ENCODE measurements at places on chromosomes 13 and 19. TPM values are rescaled to one million over a fixed set of nuclear protein-coding genes. Genes with fewer than 3 reads are reported as not detected.

- DNase-seq = no peak
Observed at GRCh38 chr13:79973533-79973963, 367.4 kb downstream of the SPRY2 start.

DNA sequence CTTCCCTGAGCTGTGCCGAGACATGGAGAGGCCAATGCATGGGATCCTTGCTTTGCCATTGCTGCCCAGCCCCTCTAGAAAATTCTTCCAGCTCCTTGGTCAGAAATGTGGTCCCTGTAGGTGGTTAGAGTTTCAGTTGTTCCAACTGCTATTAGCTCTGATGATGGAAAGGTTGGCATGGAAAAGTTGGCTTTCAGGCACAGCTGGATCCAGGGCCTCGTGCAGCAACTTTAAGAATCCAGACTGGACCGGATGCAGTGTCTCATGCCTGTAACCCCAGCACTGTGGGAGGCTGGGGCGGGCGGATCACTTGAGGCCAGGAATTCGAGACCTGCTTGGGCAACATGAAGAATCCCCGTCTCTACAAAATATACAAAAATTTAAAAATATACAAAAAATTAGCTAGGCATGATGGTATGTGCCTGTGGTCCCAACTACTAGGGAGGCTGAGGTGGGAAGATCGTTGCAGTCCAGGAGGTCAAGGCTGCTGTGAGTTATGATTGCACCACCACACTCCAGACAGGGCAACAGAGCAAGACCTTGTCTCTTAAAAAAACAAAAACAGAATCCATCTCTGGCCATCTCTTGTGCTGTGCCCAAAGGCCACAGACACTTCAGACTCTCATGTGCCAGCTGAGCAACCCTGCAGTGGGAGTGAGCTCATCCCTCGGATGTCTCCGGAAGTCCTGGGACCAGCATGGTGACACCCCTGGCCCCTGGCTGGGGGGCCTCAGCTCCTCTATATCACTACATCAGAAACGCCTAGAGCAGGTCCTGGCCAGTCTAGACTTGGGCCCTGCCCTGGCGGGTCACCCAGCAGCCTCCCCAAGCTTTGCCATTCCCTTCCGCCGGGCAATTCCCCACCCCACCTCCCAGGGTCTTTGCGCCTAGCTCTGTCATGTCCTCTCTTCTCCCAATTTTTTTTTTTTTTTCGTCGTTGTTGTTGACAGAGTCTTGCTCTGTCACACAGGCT lies 16.8 kb downstream of the MEX3D start:
- no peak for DNase-seq

DNA sequence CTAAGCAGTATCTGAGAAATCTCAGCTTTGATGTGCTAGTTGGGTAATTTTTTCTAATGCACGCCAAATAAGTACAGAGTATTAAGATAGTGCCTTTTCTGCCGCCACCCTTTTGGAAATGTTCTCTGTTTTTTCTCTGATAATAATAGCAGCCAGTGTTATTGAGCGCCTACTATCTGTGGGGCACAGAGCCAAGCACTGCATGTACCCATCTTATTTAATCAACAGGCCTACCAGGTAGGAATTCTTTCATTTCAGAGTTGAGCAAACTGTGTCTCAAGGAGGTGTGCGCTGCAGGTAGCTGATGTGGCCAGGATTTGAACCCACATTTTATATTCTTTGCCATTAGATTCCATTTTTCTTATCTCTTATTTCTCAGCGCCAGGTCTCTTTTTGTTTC lies 1.4 kb downstream of the EPN1 start:
- DNase-seq = no peak

DNA sequence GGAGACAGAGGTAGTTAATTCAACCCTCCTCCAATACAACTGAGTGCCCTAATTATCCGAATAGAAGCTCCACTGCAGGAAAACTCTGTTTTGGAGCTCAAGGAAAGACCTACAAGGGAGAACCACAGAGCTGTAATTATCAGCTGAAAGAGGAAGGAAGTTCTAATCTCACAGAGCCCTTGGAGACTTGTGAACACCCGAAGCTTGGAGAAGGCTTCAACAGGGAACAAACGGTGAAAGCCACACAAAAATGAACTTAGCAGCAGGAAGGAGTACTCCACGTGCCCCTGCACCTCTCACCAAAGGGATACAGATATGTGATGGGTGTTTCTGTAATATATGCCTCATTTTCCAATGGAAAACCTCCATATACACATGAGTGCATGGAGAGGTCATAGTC lies 61.1 kb downstream of the IRS2 start:
- DNase-seq = no peak

DNA sequence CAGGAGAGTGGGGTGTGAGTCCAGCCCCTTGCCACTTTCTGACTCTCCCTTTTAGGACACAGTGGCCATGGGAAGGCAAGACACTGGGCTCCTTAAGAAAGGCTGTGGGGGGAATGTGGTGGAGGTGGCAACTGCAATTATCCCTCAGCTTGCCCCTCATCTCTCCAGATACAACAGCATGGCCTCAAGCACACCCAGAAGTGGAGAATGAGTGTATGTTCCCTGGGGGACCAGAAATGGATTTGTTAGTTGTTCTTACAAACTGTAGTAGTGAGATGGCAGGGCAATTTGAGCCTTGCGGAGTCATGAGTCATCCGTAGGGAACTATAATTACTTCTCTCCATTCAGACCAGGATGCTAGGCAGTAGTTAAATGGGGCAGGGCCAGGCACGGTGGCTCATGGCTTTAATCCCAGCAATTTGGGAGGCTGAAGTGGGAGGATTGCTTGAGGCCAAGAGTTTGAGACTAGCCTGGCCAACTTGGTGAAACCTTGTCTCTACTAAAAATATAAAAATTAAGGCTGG lies 25.6 kb upstream of the CXCL17 start:
- no peak for DNase-seq

ZNF442 gene
- 2.1 TPM for polyA plus RNA-seq

CPB2 gene
- polyA plus RNA-seq = not detected

GIPR gene
- polyA plus RNA-seq = 0.65 TPM

TLE6 gene
- 5.2 TPM for polyA plus RNA-seq

Measured in kidney (tissue), 22 donors.